Stimulated activated CD4-positive, alpha-beta T cell treated with anti-CD3 and anti-CD28 coated beads, Interleukin-15, amount 100 ng/mL, for 1 hour (primary cell): ENCODE measurements at places on chromosomes 12 and 14.

DNA sequence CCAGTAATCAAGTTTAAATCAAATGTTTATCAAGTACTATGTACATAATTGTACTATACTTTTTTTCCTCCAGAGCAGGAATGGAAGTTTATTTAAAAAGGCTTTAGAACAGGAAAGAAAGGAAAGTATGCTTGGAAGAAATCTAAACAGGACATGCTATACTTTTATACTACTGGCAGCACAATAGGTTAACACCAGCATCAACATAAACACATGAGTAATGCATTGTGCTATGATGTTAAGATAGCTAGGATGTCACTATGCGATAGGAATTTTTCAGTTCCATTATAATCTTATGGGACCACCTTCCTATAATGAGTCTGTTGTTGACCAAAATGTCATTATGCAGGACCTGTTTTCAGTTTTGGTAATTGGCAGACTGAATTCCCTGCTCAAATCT, 41.5 kb upstream of the ANKS1B start:
- no peak for DNase-seq

DNA sequence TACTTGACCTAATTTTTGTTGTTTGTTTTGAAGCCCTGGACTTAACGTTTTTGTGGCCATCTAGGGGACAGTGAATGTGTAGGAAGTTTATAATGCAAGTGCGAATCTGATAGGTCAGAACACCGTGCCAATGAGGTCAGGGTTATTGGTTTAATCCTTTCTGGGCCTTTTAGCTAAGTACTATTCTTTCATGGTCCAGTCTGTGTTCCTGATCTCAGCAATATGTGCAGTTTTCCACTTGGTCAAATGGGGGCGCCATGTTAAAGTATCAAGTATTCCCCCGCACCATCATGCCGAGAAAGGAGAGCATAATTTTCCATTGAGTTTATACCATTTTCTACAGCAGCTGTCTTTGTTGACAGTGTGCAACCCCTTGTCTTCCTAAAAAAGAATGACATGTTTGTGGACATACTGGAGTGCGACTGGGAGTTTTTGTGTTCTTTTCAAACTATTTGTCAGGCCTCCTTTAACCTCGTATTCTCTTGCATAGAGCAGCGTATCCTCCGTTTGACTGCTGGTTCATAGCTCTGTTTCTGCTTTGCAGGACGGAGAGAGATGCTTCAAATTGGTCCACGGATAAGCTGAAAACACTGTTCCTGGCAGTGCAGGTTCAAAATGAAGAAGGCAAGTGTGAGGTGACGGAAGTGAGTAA, 1.3 kb downstream of the AHSA1 start:
- DNase-seq, result no peak

DNA sequence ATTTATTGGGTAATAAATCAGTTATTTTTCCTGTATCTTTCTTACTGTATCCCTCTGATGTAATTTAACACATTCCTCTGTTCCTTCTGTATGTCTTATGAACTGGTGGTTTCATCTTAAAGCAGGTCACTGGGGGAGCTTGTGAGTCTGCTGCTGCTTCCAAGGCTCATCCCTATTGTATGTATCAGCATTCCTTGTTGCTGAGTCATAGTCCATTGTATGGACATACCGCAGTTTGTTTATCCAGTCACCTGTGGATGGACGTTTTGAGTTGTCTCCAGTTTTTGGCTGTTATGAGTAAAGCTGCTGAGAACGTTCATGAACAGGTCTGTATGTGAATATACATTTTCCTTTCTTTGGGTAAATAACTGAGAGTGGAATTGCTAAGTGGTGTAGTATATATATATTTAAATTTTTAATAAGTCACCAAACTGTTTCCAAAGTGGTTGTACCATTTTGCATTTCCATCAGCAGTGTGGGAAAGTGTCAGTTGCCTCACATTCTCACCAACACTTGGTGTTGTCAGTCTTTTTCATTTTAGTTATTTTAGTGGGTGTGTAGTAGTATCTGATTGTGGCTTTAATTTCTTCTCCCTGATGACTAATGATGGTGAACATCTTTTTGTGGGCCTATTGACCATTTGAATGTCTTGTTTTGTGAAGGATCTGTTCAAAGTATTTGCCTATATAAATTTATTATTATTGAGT, 82.7 kb downstream of the BEGAIN start:
- DNase-seq, result no peak

- DNase-seq, result no peak
These were observed 784.6 kb downstream of the LRFN5 start for GRCh38 chr14:42391146-42391834.

DNA sequence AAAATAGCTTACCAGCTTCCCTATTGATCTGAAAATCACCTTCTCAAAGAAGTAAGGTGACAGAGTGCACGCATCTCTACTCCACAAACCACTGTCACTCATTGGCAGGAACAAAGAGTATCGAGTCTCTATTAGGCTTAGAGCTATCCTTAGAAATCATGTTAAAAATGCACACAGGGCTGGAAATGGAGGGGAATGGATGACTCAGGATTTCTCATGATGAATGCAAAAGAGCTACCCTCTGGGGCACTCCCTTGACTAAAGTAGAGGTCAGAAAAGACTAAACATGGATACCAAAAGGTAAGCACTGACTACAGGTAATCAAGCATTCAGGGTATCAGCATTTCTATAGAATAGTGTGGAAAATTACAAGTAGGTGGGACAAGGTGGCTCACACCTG, 96.1 kb upstream of the ANO4 start:
- DNase-seq, result no peak

DNA sequence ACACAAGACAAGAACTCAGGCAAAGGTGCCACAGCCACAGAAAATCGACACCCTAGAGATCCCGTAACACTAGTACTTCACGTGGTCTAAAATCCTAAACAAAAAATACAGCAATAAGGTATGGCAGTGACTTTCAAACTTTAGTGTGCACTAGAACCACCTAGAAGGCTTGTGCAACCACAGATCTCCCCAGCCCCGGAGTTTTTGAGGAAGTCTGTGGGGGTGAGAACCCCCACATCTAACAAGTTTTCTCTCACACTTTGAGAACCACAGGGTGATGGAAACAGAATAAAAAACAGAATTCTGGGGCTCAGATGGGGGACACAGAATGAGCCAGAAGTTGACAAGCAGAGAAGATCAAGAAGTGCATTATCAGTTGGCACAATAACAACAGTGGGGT, 254.0 kb downstream of the ANO6 start:
- DNase-seq, result no peak

GRCh38 chr14:54622192-54622958, 55.4 kb downstream of the SAMD4A start:
- DNase-seq, result no peak

DNA sequence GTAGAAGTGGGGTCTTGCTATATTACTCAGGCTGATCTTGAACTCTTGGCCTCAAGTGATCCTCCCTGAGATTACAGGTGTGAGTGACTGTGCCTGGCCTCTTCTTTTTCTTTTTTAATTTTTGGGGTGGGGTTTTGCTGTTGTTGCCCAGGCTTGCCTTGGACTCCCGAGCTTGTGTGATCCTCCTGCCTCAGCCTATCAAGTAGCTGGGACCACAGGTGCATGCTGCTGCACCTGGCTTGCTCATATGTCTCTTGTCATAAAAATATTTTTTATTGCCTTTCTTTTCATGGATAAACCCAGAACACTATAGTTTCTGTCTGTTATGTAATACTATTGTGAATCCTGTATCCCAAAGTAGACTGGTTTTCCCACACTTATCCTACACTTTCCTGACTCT, 26.0 kb downstream of the SCYL2 start:
- DNase-seq, result no peak

GRCh38 chr12:90399357-90399756, 555.6 kb downstream of the CCER1 start:
- no peak for DNase-seq

- DNase-seq, result no peak
These were observed 47.7 kb downstream of the NOPCHAP1 start for GRCh38 chr12:105033851-105034250.

GRCh38 chr12:125262851-125263250, 197.6 kb downstream of the AACS start:
- no peak for DNase-seq

DNA sequence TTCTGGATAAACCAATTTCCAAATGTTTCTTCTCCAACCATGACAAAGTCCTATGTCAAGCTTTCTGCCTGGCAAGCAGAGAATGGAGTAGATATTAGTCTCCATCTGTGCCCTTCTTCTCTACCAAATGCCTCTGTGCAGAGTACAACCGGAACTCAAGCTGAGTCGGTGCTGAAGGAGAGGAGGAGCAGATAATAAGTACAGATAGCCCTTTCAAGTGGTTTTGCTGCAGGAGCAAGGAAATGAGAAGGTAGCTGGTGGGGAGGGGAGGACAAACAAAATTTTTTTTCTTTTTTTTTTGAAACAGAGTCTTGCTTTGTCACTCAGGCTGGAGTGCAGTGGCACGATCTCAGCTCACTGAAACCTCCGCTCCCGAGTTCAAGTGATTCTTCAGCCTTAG, 14.2 kb upstream of the HELB start:
- no peak for DNase-seq

GRCh38 chr14:86510491-86510890, 980.5 kb downstream of the FLRT2 start:
- DNase-seq, result no peak

- no peak for DNase-seq
These were observed 751.0 kb upstream of the TMEM132C start for GRCh38 chr12:127515941-127516340.
